ENCODE measurements at places on chromosomes 13 and 19.
A peak's percentile ranks its signal among the peaks of the same experiment; 100 is the strongest.

DNA sequence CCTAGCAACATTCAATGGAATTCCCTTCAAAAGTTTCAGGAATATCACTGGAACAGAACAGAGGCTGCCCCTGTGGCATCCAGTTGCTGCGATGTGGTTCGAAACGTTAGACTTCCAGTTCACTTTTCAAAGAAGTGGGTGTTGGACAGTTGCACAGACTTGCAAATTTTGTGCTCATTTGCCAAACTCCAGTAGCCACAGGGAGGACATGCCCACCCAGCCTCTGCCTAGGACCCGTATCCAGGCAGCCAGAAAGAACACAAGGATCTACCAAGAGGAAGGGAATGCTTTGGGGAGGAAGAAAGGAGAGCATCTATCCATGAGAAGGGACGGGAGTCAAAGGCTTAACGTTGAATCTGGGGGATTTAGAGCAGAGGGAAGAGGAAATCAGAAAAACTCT, at the start of gene METTL21C:
TSS of gene METTL21C (minus strand) at position 108 of the 400 bp plus-strand sequence. CDS start 546 bp downstream, outside the sequence.
- no peak for DNase-seq

- no peak for DNase-seq
These were observed 42.2 kb upstream of the EPHX3 start for GRCh38 chr19:15274477-15274876.

GRCh38 chr13:67275351-67275960, 45.3 kb upstream of the PCDH9 start:
- no peak for DNase-seq

DNA sequence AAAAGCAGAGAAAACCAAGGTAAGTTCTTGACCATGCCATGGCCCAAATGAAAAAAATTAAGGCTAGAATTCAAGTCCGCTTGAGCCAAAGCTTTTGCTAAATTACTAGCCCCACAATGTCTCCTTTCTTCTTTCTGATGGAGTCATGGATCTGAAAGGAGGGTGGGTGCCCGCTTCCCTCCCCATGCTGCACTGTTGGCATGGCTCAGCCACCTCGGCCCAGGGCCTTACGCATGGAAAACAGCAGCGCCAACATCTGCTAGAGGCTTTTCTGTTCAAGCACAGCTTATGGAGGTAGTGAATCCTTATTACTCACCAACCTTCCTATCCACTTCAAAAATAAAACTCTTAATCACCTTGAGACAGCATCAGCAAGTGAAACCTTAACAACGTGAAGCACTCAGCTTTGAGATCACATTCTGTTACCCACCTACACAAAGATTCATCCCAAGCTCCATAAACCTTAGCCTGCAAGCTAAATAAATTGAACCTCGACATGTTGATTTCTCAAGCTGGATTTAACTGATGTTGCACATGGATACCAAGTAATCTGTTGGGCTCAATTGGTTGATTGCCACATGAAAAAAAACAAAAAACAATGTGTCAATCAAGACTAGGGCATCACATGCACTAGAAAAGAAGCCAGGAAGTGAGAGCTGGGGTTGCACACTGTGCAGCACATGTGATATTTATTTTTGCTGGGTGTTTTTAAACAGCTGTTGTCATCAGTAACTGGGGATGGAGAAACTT, 43.4 kb downstream of the TPT1 start:
- DNase-seq = no peak

DNA sequence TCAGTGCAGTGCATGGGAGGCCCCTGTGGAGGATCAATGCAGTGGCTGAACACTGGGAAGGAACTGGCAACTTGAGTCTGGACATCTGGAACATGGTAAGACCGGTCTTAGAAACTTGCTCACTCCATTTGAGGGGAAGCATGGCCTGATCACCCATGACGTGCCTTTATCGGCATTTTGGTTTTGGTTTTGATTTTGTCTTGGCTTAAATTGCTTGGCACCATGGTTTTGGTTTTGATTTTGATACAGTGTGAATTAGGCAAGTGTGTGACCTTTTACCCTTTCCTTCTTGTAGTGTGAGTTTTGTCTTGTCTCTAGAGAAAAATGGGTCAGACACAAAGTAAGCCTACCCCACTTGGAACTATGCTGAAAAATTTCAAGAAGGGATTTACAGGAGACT, 77.3 kb downstream of the ZNF486 start:
- no peak for DNase-seq

DNA sequence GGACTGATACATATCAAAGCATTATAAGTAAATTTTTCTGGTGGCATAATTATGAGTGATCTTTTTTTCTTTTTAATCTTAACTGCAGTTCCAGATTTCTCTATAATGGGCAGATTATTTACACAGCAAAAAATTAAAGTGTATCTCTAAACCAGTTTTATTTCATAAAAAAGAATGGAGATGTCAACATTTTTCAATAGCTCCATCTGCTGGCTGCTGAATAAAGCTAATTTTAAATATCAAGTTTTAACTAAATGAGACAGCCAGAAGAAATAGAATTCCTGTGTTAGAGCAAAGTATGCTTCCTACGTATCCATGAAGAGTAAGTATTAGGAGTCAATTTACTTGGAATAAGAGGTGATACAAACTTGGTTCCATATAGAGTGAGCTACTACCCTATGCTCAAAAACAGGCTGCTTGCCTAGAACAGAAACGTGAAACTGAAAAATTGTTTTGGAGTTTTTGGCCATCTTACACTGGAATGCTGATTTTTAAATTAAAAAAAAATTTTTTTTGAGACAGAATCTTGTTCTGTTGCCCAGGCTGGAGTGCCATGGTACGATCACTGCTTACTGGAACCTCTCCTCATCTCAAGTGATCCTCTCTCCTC, 5.0 kb upstream of the PDS5B start:
- DNase-seq = peak; percentile 32

DNA sequence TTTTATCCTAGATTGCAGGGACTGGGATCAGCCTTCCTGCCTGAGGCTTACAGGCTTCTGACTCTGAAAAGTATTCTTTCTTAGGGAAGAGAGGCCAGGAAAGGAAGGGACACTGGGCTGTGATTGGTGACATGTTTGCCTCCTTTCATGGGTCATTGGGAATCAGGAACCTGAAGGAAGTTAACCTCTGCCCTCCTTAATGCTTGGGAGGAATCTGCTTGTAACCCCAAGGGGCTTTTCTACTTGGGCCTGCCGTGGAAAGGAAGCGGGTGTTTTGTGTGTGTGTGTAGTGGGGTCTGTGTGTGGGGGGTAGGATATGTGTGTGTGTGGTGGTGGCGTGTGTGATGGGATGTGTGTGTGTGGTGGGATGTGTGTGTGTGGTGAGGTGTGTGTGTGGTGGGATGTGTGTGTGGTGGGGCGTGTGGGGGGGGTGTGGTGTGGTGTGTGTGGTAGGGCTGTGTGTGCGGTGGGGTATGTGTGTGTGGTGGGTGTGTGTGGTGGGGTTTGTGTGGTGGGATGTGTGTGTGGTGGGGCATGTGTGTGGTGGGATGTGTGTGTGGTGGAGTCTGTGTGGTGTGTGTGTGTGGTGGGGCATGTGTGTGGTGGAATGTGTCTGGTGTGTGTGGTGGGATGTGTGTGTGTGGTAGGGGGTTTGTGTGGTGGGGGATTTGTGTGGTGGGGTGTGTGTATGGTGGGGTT, 41.3 kb upstream of the NPAS1 start:
- DNase-seq = no peak

- DNase-seq = peak; percentile 56
These were observed 14.5 kb upstream of the CERS4 start for GRCh38 chr19:8194528-8195267.

- no peak for DNase-seq
These were observed 24.3 kb downstream of the DZIP1 start for GRCh38 chr13:95620030-95620824.

DNA sequence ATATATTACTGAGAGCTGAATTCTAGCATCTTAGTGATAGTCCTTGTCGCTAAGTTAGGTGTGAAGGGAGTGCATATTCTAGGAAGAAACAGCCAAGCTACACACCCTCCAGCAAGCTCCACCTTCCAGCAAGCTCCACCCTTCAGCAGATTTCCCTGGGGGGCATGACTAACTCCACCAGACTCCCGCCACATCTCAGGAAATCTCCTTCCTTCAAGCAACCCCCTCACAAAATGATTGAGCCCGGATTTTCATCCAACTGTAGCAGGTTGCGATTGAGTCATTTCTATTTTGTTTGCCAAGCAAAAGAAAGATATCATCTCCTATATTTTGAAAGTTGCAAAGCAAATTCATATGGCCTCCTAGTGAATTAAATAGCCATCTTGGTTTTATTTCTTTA, 162.1 kb upstream of the TMTC4 start:
- DNase-seq = no peak

DNA sequence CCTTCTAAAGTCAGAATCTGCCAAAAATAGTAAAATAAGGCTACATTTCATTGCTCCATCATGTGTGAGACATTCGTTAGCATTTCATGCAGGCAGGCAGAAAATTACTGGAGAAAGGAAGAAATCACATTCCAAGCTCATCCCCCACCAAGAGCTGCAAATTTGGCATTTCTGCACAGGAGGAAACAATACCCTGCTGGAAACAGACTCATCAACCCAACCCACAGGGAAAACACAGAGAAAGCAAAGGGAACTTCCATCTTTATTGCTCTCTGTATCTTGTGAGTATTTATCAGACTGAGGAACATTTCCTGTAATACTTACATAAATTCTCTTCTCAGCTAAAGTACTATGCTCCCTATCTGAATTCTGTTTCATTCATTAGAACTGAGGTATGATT, 95.7 kb downstream of the KCTD12 start:
- DNase-seq = no peak

- no peak for DNase-seq
These were observed 100.1 kb downstream of the ERCC5 start for GRCh38 chr13:102945886-102946285.
